ENCODE measurements at places on chromosomes 3 and 15.

- no peak for DNase-seq
Measured at GRCh38 chr3:112413074-112413473, 80.1 kb downstream of the CD200 start.

DNA sequence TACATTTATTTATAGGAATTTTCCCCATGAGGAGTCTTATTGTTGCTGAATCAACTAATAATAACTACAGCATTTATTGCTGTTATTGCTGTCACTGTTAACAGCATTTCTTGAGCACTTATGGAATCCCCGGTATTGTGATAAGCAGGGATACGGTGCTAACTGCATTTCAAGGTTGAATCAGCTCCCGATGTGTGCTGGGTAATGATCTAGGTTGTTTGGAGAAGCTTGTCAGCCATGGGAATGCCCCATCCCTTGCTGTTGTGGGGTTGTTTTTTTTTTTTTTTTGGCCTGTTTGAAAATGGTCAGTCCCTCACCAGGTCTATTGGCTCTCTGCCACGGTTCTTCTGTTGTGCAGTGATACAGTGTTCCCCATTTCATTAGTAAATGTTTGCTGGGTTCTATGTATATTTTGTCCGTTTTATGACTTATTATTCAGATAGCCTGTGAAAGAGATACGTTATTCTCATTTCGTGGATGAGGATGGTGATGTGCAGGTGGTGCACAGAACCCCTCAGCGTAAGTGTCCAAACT lies 48.5 kb downstream of the MED12L start:
- DNase-seq = no peak

DNA sequence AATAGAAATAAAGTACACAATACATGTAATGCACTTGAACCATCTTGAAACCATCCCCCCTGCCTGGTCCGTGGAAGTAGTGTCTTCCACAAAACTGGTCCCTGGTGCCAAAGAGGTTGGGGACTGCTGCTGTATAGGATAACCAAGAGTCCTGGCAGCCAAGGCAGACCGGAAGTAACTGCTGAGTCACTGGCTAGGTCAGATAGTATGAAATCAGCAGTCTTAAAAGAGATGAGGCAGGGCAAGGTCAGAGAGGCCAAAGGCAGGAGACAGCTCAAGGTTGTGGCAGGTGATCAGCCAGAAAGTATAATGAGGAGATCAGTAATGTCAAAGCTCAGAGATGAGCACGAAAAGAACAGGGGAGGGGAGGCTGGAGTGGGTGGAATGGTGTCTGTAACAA lies 60.2 kb downstream of the MAP3K13 start:
- DNase-seq = no peak

DNA sequence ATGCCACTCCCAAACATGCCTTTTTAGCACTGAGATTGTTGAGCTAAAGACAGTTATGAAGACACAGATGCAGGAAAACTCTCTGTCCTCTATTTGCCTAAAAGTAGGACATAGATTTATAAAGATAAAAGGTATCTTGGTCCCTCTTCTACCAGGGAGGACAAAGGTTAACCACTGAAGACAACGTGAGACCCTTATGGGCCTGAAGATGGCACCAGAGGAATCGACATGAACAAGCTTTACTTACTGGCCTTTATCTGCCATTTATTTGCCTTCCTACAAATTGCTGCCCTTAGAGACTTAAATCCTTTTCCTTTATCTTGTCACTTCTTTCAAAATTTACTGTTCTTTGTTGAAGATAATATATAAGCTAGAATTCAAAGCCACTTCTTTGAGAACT lies 109.7 kb upstream of the FAM3D start:
- no peak for DNase-seq
